ENCODE measurements at places on chromosomes 5 and 9.

DNA sequence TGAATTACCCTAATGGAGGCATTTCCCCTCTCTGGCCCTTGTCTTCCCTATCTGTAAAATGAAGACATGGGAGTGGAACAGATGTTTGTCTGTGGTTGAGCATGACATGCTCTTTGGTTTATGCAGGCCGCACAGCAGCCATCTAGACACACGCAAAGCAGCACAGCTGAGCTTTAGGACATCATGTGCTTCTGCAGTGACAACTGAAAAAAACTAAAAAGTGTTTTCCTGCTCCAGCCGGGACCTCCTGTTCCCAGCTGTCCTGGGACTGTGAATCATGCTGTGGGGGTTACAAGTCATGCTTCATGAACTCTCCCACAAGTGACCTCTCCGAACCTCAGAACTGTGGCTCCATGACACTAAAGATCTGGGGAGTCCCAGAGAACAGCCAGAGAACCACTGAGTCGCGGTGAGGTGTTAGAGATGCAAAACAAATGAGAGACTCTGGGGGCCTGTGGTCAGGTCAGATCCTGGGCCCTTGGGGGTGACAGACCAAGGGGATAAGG lies 1.7 kb downstream of the SMIM3 start:
- no peak for DNase-seq

DNA sequence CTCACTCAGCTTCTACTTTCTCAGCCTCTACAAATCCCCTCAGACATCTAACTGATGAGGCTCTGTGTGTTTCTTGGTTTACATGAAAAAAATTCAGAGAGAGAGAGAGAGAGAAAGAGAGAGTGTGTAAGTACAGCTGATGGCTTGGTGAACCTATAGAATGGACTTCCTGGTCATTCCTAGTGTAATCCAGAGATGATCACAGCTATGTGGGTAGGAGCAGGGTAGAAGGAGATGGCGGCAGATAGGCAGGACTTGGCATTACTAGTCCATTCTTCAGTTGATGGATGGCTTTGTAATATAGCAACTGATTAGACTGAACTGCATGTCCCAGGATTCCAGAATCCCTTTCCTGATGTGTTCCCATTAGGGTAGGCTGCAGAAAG lies 429.3 kb upstream of the CLINT1 start:
- no peak for DNase-seq

DNA sequence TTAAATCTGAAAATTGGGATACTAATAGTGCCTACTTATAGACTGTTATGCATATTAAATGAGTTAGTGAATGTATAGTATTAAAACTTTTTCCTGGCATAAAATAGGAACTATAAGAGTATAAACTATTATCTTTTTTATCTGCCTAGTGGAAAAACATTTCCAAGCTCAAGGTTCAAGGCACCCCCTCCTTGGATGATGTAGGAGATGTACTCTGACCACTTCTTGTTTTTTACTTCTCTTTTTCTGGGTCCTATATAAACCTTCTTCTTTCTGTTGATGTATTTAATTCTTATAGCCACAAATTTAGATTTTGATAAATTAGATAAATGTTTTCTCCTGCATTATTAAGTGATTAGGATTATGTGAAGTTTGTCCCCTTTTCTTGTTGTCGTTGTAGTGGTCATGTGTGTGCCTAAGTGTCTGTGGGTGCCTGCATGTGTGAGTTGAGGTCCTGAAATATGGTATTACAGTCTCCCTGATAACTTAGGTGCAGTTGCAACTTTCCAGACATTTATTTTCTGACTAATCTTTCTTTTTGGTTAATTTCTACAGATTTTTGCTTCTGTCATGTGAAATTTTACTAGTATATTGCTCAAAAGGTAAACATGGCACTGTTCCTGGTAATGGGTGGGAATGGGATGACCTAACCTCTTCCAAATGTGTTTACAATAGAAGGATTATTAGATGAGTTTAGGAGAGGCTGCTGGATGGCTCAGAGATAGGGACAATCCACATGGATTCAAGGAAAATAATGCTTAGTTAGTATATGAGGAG lies 160.8 kb upstream of the CDKN2B start:
- DNase-seq, result no peak

GRCh38 chr5:1011226-1011631 lies 2.6 kb downstream of the NKD2 start:
- DNase-seq, result no peak

- no peak for DNase-seq
These were observed 76.7 kb upstream of the SYK start for GRCh38 chr9:90724880-90725279.

DNA sequence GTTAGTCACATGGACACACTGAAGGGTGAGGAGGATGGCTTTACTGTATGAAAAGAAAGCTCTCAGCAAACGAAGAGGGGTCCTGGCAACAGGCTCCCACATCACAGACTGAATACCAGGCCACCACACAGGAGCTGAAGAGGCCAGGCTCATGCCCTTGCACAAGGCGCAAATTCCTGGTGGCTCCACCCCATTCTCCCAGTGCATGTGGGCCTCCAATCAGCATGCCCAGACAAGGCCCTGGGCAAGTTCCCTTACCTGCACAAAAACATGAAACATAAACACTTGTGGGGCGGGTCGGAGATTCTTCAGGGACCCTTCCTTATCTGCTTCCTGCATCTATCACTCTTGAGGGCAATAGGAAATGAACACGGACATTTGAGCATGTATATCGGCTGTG lies 935.8 kb upstream of the EDIL3 start:
- DNase-seq, result no peak

DNA sequence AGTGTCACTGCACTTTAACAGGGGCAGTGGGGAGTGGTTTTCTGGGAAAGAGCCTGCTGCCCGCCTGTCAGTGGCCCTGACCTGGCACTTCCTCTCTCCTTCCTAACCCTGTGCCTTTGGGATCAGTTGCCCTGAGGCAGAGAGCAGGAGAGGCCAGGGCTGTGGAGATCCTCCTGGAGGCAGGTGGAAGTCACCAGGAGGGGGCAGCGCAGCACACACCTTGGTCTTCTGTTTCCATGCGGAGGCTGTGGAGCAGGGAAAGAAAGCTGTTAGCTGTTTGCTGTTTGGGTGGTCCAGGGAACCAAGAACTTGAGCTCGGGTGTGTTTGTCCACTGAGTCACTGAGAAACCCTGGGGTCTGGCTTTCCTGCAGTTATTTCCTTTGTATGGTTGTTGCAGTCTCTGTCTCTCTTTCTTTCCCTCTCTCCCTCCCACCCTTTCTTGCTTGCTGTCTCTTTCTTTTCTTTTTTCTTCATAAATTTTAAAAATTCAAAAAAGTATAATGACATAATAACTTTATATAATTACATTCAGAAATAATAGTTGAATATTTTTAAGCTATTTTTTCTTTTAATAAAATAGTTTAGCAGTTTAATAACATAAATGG lies 28.1 kb downstream of the NTRK2 start:
- no peak for DNase-seq

DNA sequence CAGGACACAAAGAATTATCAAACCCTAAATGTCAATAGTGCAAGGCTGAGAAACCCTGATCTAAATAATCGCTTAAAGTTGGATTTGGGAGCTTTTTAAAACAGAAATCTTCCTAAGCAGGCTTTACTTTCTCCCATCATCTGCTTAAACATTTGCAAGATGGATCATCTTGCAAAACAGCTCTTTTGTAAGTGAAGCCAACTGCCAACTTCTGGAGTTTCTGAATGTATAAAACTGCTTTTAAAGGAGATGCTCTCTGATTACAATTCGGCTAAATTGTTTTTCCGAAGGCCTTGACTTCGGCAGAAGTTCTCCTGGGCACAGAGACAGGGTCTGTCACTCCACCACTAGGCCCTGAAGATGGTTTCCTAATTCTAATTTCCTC lies 1.3 kb downstream of the PTPN3 start:
- DNase-seq, result no peak

DNA sequence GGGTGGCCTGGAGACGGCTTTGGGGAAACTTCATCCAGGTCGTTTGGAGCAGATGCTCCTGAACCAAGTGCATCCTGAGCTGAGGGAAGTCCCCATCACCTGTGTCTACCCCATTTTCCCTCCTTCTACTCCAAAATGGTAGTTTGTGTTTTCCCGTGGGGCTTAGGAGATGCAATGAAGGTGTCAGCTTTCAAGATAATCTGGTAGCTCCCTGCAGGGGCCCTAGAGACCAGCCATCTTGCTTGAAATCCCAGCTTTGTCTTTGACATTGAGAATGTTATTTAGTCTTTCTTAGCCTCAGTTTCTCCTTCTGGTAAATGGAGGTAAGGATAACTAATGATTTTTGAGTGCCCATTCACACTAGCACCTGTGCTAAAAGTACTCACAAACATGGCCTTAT lies 77.4 kb downstream of the WWC1 start:
- DNase-seq, result no peak

DNA sequence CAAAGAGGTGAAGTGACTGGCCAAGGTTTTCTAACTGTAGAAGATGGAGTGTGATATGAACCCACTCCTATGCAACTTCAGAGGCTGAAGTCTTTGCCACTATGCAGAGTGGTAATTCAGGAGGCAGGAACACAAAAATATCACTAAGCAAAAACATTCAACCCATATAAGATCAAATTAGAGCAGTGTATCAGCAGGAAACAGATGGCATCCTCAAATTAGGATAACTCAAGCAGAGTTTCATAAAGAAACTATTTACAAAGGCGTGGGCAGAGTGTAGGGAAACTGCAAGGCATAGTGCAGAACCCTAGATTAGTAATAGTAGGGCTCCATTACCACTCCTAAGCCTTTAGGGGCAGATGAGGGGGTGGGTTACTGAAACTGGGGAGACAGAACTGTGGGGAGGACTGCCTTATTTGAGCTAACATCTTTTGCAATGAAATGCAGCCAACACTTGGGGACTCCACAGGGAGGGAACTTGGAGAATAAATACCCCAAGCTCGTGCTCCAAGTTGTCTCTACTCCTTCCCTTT lies 72.2 kb downstream of the PTTG1 start:
- no peak for DNase-seq

DNA sequence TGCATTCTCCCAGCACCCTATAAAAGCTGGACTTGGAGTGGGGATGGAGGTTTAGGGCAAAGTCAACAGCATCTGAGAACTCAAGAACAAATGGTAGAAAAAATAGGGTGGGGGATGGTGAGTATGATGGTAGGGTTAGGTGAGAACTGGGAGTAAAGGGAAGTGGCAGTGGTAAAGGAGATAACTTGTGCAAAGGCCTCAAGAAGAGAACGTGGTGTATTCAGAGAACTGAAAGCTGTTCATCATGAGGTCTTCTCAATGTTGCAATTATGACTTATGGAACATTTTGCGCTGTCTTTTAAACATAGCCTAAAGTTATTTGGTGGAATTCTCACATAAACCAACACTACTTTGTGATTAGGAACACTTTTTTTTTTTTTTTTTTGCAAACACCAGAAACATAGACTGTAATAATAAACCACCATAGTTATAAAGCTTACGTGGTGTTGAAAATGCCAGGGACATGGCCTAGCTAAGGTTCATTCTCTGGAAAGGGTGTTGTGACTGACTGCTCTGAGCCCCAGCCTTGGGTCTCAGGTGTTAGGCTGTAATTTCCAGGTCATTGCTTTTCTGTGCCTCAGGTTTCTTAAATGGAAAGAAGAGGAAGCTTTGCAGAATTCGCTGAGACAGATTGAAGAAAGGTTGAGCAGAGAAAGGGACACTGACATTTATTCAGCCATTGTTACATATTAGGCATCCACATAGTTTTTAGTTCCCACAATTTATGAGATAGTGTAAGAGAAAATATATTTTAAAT lies 19.2 kb upstream of the TXNDC8 start:
- DNase-seq, result no peak

DNA sequence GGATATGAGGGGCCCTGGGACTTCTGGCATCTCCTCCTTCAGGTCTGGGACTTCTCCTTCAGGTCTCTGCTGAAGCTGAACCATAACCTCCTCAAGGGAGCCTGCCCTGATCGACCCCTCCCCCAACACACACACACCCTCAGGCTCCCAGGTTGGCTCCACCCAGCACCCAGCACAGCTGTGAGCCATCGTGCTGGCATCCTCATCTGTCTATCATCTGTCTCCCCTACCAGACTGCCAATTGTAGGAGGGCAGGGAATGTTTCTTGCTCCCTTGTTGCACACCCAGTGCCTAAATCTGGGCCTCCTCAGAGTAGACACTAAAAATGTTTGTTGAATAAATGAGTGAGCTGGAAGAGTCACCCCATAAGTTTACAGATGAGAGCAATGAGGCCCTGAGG lies 71.4 kb downstream of the LRSAM1 start:
- no peak for DNase-seq

DNA sequence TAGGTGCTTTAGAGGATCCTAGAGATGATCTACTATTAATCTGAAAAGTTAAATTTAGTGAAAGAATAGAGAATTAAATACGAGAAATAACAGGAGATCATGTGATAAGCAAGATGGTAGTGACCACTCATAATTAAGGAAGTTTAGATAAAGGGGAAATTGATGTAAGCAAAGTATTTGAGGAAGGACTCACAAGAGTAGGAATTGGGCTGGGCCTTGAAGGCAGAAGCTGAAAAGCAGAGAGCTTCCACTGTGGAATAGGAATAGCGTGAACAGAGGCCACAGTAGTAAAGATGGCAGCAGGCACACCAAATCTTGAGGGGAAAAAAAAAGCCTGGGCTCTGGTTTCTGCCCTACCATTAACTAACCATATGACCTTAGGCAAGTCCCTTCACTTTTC lies 38.0 kb downstream of the KIF24 start:
- no peak for DNase-seq

- no peak for DNase-seq
These were observed 580 bp upstream of the DUSP1 start for GRCh38 chr5:172771439-172772111.

- no peak for DNase-seq
These were observed 30.3 kb downstream of the NDST1 start for GRCh38 chr5:150538007-150538917.

- no peak for DNase-seq
These were observed 116.8 kb downstream of the RGS3 start for GRCh38 chr9:113580041-113580953.

DNA sequence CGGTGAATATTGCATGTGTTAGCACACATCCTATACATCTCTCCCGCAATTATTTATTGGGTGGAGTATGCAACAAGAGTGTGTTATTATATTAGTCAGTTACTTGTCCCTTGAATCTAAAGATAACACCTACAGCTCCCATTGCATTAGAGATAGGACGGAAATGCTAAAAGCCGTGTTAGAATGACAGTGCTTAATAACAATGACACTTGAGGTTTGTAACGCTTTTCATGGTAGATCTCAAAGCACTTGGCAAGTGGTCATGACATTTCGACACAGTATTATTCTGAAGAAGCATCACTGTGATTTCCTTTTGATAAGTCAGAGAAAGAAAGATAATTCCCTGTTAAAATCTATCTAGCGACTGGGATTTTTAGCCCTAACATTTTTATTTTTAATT lies 33.4 kb upstream of the TRIO start:
- no peak for DNase-seq

Measured in retinal pigment epithelial cell (primary cell).